ENCODE measurements at places on chromosomes 5 and 9.

- DNase-seq = no peak
Measured at GRCh38 chr5:43215073-43215631, 23.1 kb downstream of the NIM1K start.

- DNase-seq = no peak
Measured at GRCh38 chr9:132243156-132244074, 81.6 kb downstream of the NTNG2 start.

DNA sequence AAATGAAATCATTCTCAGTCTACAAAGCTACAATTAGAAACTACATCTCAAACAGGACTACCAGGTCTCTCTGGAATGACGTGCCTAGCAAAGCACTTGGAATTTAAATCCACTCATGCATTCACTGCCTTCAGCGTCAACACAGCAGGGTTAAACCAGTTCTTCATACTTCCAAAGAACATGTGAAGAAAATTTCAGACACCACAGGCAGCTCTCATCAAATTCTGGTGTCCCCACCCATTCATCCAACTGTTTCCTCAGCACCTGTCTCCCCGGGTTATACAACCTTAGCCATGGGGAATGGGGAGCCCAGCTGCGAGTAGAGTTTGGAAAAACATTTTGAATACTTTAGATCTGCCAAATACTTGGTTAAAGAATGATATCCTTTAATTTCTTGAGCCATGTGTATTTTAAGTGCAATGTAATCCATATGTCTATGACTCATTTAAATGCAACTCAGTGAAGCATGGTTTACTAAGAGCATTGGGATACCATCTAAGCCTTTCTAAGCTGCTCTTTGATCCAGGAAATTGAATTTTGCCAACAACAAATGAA, 17.5 kb downstream of the ADAM19 start:
- DNase-seq = no peak

DNA sequence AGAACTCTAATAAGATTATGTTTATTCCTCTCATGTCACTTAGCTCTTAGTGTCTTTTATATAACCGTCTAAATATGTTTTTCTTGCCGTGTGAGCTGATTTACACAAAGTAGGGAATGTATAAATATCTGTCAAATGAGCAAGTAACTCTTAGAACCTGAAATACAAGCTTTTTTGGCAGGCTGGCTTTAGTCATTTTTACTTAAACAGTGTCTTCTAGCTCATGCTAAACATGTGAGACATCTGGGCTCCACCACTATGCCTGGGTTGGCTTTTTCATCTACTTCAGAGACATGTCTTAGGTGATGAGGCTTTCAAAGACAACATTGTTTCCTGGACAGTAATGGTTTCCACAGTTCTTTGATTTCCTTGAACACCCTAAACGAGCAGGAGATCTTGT, 137.2 kb upstream of the ZNF608 start:
- no peak for DNase-seq

DNA sequence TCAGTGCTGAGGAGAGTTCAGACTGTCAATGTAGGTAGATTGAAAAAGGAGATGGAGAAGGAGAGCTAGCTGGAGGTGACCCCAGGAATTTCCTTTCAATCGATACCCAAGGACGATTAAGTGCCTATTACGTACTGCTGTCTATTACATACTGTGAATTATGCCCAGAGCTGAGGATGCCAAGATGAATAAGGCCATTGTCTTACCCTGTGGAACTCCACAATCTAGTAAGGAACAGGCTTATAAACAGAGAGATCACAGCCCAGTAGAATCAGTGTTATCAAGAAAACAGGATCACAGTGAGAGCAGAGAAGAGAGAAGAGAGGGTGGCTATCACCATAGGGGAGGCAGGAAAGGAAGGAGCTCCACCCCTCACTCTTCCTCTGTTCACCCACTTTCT, 54.1 kb upstream of the PDE8B start:
- no peak for DNase-seq

DNA sequence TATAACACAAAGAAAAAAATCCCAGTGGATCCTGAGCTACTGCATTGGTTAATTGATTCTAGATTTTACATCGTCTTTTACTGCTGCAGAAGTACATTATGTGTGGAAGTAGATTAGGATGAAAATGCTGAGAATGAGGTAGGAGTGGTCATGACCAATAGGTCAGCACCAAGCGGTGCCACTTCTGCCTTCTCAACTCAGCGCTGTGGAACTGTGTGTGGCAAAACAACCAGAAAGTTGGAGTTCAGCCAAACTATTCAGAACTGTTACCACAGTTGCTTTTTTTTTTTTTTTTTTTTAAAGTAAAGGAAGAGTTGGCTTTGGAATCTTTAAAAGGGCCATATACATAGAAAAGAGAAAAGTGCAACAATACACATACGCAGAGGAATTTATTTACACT, 24.2 kb downstream of the POU5F2 start:
- no peak for DNase-seq

GRCh38 chr5:150066901-150067396, 19.4 kb downstream of the CSF1R start:
- DNase-seq = no peak

DNA sequence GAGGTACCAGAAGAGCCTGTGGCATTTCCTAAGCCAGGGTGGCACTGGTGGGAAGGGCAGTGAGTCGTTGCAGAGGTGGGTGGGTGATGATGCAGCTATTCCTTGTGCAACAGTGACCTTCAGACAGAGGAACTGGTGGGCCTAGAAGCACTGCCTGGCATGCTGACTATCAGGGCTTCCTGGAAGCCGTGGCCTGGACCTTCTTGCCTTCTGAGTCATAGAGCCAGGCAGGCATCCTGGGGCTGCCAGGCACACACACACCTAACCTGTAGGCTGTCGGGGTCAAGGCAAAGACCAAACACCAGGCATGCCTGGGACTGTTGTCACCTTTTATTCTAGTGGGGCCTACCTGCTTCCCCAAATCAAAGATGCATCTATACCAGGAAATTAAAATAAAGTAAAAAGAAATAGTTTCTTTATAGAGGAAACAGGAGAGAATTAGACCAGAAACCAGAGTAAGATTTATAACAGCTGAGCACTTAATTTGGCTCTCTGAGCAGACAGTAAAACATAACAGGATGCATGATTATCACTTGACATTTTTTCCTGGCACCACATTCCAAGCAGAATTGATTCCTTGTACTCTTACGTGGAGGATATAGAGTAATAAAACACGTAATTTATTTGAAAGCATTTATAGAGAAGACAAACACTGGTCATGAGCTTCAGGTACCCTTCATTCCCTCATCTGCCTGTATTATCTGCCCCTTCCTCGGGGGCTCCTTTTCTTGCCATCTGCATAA, 25.1 kb downstream of the NANS start:
- peak; percentile 59 for DNase-seq

DNA sequence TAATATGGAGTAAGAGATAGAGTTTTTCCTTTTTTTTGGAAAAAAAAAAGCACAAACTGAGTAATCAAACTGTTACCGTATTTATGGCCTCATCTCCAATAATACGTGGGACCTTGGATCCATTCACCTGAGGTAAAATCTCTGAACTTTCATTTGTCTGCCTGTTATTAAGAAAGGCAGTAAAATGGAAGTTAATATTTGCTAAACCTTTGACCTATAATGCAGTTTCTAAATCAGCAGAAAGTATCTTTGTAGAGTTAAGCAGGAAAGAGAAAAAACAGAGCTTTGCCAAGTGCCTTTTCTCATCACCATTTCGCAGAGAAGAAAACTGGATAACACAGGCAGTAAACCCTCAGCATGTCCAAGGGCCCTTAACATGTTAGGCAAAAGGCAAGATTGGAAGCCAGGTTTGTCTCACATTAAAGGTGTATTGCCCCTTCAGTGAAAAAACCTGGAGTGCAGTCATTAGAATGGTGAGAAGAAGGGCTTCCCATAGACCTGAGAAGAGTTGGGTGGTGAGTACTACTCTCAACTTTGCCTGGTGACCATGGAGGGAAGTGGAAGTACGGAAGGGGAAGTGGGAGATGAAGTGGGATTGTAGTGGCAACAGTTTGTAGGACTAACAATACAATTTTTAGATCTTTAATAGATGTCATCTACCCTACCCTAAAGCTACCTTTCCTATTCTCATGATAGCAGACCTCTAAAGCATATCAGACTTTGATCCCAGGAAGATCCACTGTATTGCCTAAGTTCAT, 65.4 kb upstream of the GRAMD2B start:
- no peak for DNase-seq

- no peak for DNase-seq
Measured at GRCh38 chr9:32344551-32345182, 39.8 kb upstream of the ACO1 start.

DNA sequence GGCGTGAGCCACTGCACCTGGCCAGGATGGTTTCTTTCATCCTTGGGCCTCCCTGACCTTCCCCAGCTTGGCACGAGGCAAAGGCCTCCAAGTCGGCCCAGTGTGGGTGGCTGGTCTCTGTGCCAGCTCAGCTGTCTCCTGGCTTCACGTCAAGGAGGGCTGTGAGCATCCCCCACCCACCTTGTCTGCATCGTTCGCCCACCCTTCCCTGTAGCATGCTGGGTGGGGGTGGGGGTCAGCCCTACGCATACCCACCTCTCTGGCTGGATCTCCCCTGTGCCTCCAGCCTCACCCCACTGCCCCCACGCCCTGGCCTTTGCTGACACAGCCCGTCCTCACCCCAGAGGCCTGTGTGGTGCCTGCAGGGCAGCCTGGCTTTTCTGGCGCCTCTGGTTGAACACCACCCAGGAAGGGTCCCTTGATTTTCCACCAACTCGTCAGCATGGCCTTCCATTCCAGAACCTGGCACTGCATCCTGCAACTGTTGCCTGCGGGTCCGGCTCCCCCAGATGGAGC, 8.8 kb upstream of the WDR5 start:
- DNase-seq = no peak

All from activated CD4-positive, alpha-beta T cell treated with anti-CD3 and anti-CD28 coated beads, Interleukin-2, amount 50 U/mL, for 48 hours (primary cell).